ENCODE measurements at places on chromosomes 5 and 9.

DNA sequence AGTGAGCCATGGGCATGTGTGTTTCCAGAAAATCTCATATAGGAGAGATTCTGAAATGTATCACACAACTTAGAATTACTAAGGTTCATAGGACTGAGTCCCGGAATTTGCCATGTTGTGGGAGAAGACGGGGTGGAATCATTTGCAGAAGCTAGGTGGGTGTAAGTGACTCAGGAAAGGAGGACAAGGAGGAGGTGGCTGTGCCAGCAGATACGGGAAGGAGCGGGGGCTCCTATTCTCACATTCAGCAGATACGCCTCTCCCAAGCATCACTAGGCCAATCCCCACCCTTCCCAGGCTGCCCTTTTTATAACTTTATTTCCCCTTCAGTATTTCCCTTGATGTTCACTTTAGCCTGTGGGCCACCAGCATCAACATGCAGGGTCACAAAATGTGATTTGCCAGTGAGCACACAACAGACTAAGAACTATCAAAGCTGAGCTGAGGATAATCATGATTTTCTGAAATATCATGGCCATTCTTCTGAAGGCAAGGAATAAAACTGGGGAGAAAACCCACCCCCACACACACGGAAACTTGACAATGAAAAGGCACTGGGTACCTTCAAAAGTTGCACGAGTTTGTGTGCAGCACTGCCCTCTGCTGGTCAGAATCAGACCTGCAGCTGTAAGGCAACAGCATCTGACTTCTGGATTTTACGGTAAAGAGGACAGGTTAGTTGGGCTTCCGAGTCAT lies 133.2 kb downstream of the MTX3 start:
- DNase-seq, result peak; percentile 65

- no peak for DNase-seq
Measured at GRCh38 chr5:124301850-124302249, 444.6 kb downstream of the ZNF608 start.

GRCh38 chr9:121266906-121267650 lies 884 bp upstream of the GSN start:
- no peak for DNase-seq

GRCh38 chr5:65066387-65067146 lies 297.8 kb downstream of the CWC27 start:
- no peak for DNase-seq

- DNase-seq, result no peak
Measured at GRCh38 chr5:143437666-143438273, 34.3 kb upstream of the NR3C1 start.

- no peak for DNase-seq
Measured at GRCh38 chr5:45695804-45696156, 400 bp downstream of the HCN1 start.

DNA sequence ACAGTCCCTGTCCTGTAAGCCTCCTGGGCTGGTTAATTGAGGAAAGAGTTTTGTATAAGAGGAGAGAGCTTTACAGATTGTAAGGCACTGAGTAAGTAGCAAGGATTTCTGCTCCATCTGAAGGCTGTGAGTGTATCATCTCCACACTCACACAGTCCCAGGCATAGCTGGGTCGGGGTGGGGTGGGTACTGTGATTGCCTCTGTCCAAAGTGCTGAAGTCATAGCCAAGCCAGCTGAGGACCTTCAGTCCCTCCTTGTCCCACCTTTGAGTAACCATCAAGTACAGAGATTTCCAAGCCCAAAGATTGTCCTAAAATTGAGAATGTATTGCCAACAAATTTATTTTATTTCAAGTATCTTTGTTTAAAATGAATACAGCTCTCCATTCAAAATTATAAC lies 5.5 kb upstream of the DNAJB5 start:
- no peak for DNase-seq

GRCh38 chr5:33641744-33642505 lies 201.2 kb downstream of the TARS1 start:
- DNase-seq, result no peak

GRCh38 chr5:103256178-103256577 lies 2.4 kb upstream of the MACIR start:
- DNase-seq, result no peak

DNA sequence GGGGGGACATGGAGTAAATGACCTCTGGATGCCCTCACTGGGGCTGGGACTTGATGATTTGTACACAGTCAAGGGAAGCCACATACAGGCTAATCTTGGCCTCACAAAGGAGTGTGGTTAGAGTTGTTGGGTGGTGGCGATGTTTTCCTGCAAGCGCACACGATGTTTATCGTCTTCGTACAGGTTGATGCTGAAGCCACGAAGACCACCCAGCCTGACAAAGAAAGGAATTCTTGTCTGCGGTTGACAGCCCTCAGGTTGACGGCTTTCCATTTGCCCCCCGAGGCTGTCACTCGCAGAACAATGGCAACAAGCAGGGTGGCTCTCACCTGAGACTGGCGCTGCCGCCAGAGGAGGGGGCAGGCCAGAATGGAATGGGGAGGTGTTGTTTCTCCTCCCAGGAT lies 14.1 kb upstream of the XPA start:
- no peak for DNase-seq

- DNase-seq, result no peak
Measured at GRCh38 chr5:17734011-17734410, 99.8 kb downstream of the TAF11L14 start.

GRCh38 chr9:113910036-113910639 lies 34.0 kb downstream of the ZNF618 start:
- no peak for DNase-seq

DNA sequence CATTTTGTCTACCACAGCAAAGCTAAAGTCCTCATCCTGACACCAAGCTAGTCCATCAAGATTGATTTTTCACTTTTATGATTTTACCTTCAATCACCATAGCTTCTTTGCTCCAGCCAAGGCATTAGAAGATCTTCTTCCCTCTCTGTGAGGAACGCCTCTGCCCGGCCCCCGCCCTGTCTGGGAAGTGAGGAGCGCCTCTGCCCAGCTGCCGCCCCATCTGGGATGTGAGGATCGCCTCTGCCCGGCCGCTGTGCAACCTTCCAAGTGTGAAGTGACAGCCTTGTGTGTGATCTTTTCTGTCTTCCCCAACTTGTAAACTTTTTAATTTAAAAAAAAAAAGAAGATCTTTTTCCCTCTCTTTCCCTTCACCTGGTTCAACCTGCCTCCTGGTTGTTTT lies 210.5 kb upstream of the NREP start:
- DNase-seq, result no peak

DNA sequence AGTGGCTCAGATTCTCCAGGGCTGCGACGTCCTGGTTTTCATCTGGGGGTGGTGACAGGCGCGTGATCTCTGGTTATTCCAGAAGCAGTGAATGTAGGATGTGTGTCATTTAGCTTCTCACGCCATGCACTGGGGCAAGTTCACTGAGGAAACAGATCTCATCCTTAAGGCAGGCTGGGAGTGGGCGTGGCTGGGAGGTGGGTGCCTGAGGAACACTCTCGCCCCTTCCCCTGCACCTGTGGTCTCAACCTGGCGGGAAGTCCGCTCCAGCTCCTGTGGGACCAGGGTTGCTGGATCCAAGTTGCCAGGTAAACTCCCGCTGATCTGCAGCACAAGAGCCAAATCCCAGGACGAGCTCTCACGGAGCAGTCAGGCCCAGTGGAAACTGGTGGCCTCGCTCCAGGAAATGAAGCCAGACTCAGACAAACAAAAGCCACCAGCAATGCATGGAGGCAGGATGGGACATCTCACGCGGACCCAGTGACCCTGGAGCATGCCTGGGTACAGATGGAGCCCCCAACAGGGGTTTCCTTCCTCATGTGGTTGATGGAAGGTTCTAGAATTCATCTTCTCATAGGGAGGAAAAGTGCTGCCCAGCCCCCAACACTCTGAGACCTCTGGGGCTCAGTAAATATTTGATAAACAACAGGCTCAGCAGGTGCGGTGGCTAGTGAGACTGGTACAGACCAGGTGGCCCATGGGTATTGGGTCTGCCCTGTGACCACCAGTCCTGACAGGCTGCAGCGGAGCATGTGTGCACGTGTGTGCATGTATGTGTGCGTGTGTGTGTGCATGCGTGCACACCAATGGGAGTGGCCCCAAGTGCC lies 16.3 kb upstream of the SLC12A7 start:
- DNase-seq, result no peak

DNA sequence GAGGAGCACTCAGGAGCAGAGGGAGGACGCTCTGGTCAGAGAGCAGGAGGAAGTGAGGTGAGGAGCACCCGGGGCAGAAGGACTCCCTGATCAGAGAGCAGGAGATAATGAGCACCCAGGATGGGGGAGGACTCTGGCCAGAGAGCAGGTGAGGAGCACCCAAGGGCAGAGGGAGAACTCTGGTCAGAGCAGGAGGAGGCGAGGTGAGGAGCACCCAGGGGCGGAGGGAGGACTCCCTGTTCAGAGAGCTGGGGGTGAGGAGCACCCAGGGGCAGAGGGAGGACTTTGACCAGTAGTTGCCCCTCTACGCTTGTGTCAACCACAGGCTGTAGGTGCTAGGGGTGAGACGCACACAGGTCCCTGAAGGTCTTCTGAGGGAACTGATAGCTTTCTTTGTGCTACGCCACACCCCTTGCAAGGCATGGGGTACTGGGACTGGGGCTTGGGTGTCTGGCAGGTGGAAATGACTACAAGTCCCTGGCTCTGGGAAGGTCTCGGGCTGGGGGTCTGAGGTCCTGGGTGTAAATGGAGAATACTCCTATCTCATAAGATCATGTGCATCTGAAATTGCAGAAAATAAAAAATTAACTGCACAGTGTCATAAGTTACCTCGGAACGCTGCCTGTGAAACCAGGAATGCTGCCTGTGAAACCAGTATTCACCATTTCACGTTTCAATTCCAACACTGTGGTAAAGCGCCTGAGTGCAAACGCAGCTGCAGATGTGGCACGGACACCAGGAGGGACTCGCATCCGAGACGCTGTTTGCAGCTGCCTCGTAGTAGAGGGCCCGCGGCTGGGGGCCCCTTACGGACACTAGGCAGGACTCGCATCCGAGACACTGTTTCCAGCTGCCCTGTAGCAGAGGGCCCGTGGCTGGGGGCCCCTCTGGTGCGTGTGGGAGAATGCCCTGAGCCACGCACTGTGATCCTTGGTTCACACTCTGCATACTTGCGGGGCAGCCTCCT lies 27.0 kb upstream of the SLC6A3 start:
- DNase-seq, result no peak

- DNase-seq, result no peak
Measured at GRCh38 chr5:10317825-10318682, 10.4 kb upstream of the CMBL start.
